H1 (cell line): ENCODE measurements at places on chromosomes 7 and 10. TPM values are rescaled to one million over a fixed set of nuclear protein-coding genes. Genes with fewer than 3 reads are reported as not detected.

DNA sequence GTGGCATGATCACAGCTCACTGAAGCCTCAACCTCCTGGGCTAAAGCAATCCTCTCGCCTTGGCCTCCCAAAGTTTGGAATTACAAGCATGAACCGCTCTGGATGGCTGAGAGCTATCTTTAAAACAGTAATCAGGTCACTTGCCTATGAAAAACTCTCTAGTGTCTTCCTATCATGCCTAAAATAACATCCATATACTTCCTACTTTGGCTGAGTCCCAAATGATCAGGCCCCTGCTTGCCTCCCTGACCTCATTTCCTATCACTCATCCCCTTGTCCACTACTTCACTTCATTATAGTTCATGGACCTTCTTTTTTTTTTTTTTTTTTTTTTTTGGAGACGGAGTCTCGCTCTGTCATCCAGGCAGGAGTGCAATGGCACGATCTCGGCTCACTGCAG, 28.0 kb downstream of the SEPTIN7 start:
- DNase-seq: no peak

Gene ZNF467
- polyA plus RNA-seq: 0.51 and 0.89 TPM in 2 replicates

DNA sequence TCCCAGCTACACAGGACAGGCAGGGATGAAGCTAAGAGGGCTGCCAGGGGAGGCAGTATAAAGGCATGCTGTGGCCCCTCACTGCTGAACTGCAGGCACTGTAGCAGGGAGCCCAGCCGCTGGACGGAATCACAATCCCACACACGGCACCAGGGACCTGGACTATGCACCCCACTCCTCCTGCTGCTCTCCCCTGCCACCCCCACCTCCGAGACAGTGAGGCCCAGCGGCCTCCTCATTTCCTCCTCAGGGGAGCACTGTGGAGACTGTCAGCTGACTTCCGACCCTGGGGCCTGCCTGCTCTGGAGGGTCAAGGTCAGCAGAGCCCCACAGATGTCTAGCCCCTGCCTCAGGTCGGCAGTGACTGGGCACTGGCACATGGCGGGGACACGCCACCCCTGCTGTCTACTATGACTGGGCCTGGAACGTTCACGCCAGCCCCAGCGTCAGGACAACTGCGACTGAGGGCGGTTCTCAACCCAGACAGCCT, 92.7 kb downstream of the FAM53B start:
- DNase-seq: no peak

Gene CCL26
- 5.4 and 8.7 TPM in 2 replicates for polyA plus RNA-seq

DNA sequence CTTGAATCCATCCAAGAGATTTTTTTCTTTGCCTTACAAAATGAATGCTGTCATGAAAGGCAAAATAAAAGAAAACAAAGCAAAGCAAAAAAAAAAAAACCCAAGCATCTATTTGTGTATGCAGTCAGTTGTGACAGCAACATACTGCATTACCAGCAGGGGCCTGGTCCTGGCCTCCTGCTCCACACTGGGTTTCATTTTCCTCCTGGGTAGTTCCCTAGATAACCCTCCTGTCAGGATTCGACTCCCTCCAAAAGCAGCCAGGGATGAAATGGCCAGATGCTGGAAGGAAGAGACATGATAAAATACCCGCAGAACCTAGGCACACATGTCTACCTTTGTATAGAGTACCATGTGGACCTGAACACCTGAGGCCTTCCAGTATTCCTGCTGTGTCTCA, 148.6 kb downstream of the NRCAM start:
- no peak for DNase-seq
